ENCODE measurements at places on chromosomes 12 and 14.

DNA sequence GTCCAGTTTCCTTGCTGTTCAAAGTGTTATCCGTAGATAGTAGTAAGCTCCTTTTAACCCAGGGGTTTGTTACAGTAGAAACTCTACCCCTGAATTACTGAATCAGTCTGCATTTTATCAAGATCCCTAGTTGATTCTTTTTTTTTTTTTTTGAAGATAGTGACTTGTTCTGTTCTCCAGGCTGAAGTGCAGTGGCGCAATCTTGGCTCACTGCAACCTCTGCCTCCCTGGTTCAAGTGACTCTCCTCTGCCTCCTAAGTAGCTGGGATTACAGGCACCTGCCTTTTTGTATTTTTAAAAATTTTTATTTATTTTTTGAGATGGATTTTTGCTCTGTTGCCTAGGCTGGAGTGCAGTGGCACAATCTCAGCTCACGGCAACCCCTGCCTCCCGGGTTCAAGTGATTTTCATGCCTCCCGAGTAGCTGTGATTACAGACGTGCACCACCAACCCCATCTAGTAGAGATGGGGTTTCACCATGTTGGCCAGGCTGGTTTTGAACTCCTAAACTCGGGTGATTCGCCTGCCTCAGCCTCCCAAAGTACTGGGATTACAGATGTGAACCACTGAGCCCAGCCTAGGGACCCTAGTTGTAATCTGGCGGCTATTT is 10.5 kb downstream of the LARP4 start:
- no peak for DNase-seq

DNA sequence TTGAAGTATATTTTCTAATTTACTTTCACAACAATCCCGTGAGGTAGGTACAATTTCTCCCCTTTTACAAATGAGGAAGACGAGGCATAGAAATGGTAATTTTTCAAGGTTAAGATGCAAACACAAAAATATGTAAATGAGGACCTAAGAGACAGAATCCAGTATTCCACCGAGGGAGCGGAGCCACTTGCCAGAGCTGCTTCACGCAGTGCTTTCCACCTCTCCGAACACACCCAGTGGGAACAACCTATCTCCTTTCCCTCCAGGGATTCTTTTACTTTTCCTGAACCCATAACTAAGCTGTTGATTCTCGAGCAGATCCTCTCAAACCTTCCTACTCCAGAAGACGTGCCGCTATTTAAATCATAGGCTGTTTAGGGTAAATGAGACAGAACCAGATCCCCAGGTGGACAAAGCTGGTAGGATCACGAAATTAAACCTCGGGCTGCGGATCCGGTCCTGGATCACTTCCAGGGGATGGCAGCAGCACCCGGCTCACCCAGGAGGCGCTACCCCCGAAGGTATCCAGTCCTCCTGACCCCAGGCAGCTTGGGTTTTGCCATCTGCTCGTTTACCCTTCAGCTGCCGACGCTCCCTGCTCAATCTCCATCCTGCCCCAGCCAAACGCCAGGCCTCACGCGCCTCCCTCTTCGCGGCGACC is 1.5 kb downstream of the DDHD1 start:
- DNase-seq: peak; percentile 35

DNA sequence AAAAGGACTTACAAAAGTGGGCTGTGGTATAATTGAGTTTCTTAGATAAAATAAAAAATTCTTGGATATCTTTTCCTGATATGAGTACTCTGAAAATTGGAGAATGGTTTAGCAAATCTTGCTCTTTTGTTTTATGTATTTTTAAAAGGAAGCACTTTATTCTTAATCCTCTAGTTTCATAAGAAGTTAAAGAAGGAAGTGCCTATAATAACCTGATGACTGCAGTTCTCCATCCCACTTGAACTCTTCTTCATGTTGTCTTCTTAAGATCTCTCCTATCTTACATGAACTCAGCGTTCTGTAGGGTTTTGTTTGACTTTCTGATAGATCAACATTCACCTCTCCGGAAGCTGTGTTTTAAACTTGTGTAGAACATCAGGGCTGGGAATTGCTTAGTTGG is 271.0 kb downstream of the ERC1 start:
- DNase-seq: no peak

DNA sequence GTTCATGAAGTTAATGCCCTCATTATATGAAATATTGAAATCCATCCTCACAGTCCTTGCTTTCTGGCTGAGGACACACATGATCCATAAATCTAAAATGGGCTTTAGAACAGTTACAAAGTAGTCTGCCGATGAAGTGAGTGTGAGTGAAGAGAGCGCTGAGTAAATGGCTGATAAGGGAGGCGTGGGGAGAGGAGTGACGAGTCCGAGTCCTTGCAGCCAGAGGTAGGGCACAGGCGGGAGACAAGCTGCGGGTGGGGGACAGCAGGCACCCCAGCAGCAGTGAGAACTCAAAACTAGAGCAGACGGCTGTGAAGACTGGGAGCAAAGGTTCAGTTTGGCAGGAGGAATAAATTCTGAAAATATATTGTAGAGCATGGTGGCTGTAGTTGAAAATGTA is 140.1 kb upstream of the ATP2B1 start:
- DNase-seq: no peak

DNA sequence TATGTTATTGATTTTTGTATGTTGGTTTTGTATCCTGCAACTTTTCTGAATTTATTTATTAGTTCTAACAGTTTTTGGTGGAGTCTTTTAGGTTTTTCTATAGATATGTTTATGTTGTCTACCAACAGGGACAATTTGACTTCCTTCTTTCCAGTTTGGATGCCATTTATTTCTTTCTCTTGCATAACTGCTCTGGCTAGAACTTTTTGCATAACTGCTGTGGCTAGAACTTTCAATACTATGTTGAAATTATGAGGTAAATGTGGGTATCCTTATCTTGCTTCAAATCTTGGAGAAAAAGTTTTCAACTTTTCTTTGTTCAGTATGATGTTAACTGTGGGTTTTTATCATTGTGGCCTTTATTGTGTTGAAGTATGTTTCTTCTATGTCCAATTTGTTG is 39.9 kb upstream of the PLBD1 start:
- DNase-seq: no peak

GRCh38 chr12:3453990-3454680 is 36.9 kb upstream of the PRMT8 start:
- DNase-seq: no peak
